NCI-H2171 (cell line): ENCODE measurements at places on chromosomes 3 and 15.

DNA sequence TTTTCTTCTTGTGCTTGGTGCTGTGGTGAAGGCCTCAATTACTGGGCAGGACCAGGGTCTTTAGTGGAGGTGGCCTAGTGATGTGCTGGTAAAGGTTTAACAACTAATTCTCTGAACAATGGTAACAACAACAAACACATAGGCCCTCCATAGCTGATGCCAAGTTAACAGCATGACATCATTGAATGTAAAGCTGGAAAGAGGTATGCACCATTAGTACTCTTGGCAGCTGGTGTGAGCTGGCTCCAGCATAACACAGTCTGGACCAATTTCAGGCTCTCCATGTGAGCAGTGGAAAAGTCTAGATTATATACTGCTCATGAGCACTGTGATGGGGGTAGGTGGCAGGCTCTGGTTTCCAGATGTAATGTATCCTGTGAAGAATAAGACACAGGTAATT, 61.8 kb downstream of the SLC7A14 start:
- no peak for DNase-seq

DNA sequence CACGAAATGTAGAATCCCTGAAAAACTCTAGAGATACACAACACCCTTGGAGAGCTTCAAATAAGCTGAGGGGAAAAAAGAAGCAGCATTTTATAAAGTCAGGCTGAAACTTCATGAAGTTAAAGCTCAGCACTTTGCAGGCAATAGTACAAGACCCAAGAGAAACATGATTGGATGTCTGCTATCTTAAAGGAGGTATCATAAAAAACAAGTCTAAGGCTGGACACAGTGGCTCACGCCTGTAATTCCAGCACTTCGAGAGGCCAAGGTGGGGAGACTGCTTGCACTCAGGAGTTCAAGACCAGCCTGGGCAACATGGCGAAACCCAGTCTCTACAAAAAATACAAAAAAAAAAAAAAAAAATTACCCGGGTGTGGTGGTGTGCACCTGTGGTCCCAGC, 42.9 kb downstream of the NPTN start:
- DNase-seq: no peak

- no peak for DNase-seq
Observed at GRCh38 chr3:104556372-104557078, 810.2 kb upstream of the ALCAM start.

GRCh38 chr15:64166102-64166890, 3.5 kb upstream of the PPIB start:
- DNase-seq: no peak

DNA sequence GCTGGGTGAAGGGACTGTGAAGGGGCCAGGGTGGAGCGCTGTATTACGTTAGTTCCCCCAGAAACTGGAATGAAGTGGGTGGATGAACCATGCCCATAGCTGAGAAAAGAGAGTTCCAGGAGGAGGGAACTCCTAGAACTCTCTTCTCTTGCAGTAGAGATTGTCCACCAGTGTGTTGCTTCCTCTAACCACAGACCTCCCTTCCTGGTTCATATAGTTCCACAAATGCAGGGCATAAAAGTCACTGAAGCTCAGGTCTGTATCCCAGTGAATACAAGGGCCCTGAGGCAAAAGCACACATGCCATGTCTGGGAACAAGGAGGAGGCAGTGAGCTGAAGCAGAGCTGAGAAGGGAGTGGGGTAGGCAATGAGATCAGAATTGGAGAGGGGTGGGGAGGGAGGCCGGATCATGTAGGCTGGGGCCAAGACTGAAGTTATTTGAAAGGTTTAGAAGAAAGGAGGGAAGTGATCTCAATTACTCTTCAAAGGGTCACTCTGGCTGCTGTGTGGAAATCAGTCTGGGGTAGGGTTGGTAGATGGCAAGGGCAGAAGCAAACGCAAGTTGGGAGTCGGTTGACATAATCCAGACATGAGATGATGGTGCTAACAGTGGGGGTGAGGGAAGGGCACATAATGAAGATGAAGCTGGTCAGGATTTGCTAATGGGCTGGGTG, 6.5 kb downstream of the A4GNT start:
- DNase-seq: no peak

GRCh38 chr3:73364517-73364916, 260.2 kb downstream of the PDZRN3 start:
- no peak for DNase-seq

GRCh38 chr3:195040094-195040493, 230.9 kb downstream of the XXYLT1 start:
- no peak for DNase-seq

DNA sequence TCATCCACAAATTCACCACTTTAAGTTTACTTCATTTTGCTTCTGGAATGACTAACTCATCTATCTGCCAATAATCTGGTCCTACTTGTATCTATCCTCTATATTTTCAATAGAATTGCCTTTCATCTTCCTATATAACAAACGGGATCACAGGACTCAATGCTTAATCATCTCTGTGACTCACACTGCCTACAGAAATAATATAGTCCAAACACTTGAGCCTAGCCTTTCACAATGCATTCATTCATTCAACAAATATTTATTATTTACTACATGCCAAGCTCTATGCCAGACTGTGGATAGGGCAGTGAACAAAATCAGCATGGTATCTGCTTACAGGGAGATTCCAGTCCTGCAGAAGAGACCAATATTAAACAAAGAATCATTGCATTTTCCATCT, 16.6 kb upstream of the AGTR1 start:
- no peak for DNase-seq

- DNase-seq: no peak
Observed at GRCh38 chr3:45137656-45138181, 8.5 kb downstream of the CDCP1 start.

- DNase-seq: no peak
Observed at GRCh38 chr3:173371848-173372487, 25.6 kb upstream of the NLGN1 start.

DNA sequence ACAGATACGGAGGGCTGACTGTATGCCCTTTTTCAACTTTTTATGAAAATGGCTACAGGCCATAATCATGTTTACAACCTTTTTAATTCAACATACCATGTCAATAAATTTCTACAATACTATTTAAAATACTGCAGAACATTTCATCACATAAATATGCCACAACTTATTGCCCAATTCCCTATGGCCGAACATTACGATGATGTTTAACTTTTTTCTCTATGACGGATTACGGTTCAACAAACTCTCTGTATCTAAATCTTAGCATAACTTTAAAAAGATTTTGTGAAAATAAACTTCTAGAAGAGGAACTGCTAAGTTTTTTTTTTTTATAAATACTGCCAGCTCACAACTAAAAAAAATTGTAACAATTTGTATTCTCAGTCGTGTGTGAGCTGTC, 220.4 kb downstream of the OSBPL10 start:
- DNase-seq: no peak

GRCh38 chr15:55770806-55771205, 27.9 kb upstream of the PRTG start:
- DNase-seq: no peak

- no peak for DNase-seq
Observed at GRCh38 chr3:130971208-130971607, 55.4 kb downstream of the ASTE1 start.

DNA sequence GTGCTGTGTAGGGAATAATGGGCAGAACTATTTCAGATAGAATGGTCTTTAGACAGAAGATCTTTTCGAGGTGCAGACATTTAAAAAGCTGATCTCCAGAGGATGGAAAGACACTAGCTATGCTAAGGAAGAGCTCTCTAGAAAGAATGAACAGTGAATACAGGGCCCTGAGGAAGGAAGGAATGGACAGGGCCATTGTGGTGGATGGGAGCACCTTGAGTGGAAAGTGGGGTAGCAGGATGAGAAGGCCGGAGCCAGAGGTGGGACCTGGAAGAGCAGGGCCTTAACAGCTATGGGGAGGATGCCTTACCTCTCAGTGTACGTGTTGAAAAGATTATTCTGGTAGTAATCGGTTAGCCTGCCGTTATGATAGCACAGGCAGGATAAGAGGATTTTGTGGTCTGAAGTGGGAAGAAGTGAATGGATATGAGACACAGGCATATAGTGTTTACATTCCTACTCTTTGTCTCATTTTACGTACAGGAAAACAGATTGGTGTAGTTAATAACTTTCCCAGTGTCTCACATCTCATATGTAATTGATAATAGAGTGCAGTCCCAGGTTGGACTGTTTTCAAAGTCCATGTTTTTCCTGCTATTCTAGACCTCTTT, 172.4 kb downstream of the KLHL25 start:
- no peak for DNase-seq

DNA sequence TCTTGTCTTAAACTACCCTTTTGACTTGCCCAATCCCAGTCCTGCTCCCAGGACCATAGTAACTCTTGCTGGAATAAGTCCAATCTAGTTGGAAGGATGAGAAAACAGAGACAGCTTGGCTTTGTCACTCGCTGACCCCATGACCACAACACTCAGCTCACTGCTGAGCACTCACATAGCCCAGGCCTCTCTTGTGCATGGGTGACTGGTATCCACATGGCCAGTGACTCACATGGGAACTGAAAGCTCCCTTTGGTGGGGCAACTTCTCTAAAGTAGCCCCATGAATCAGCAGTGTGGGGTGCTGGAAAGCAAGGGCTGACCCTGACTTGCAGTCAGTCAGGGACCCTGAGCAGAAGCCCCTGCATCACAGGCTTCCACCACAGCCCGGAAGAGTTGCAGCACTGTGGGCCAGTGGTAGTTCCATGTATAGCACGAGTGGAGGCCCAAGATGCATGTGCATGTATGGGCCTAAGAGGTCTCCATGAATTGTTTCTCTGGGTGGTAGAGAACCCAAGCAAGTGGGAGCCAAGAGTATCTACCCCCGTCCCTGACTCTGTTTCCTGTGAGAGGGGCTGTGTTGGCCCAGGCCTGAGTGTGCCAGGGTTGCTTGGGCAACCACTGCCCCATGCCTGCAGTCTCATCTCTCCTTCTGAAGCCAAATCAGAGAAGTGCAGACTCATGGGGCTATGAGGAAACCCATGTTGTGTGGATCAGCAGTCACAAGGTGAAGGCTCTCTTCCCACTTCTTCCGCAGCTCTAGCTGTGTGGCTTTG, 62.1 kb upstream of the XCR1 start:
- no peak for DNase-seq

GRCh38 chr3:8987645-8988383, 24.5 kb upstream of the RAD18 start:
- no peak for DNase-seq

DNA sequence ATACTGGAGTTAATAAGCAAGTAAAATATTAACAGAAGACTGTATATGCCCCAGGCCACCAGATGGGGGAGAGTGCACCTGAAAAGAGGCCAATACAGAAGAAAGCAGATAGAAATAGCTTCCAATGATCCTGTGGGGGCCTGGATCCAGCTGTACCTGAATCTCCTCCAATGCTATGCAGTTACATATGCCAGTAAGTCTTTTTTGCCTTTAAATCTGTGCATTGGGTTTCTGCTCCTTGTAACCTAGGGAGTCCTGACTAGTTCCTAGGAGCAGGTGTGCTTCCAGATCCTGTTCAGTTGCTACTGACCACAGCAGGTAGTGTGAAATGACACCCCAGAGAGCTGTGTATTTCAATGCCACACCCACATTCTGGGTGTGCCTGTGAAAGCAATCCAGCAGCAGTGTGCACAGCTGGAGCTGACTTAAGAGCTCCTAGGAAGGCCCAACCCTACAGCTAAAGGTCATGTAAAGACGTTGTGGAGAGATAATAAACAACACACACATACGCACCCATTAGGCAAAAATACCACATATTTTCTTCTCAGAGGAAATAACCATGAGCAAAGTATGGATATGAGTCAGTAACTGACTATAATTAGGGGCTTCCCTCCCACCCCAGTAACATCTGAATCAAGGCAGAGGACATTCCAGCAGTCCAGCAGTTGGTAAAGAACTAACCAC, 62.2 kb upstream of the AKAP13 start:
- DNase-seq: no peak

DNA sequence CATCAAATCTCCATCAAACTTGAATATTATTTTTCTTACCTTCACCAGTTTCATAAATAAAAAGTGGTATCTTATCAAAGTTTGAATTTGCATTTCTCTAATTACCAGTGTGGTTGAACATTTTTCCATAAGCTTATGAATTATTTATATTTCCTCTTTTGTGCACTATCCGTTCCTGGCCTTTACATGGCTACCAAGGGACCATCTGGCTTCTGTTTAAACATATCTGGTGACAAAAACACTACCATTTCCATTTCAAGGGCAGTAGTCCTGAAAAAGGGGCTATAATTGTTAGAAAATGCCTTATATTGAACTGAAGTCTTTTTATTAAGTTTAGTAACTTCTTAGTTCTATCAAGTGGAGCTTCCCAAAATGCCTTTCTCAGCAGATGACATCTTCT, 44.3 kb upstream of the TM4SF4 start:
- DNase-seq: no peak

DNA sequence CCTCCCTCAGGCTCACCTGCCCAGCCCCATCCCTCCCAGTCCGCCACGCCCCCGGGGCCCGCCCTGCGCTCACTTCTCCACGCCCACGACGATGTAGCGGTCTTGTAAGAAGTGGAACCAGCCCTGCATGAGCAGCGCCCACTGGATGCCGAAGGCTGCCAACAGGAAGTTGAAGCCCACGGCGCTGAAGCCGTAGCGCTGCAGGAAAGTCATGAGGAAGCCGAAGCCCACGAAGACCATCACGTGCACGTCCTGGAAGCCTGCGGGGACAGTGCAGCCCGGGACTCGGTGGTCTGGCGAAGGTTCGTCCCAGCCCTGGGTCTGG, 9.7 kb downstream of the RHCG start:
- no peak for DNase-seq

- DNase-seq: no peak
Observed at GRCh38 chr15:30889196-30889595, 14.5 kb upstream of the FAN1 start.

DNA sequence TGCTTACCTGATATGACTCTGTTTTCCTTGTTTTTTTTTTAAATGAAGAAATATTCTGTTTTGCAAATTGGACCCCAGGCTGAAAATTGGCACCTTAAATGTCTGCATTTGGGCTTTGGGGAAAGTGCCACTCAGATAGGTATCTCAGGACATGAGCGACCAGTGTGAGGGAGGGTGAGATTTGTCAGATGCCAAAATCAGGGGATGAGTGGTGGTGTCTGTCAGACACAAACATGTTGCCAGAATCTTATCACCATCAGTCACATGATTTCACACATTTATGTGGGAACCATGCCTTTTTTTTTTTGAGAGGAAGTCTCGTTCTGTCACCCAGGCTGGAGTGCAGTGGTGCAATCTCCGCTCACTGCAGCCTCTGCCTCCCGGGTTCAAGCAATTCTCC, 75.6 kb upstream of the OSBPL11 start:
- no peak for DNase-seq

DNA sequence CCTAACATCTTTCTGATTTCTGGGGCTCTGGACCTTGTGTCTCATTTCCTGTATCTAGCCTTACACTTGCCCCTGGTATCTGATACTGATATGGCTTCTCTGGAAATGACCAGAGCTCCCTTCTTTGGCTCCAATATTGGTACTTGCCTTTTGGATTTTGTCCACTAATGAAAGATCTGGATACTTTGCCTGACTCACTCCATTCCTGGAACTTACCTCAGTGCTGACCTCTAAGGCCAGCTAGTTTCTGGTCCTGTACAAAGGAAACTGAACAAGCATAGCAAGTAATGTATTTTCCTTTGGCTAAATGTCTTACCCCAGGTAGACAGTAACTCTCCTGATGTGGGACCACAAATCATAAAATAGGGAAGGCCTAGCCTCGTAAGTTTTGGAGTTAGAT, 93.8 kb upstream of the SLC4A7 start:
- no peak for DNase-seq

GRCh38 chr3:129341331-129342141, 62.9 kb downstream of the HMCES start:
- no peak for DNase-seq

GRCh38 chr3:155188031-155188430, 105.5 kb downstream of the STRIT1 start:
- DNase-seq: no peak

- DNase-seq: no peak
Observed at GRCh38 chr3:172707030-172707429, 3.8 kb downstream of the NCEH1 start.
